ENCODE measurements at places on chromosomes 5 and 9. TPM values are rescaled to one million over a fixed set of nuclear protein-coding genes. Genes with fewer than 3 reads are reported as not detected.

The BHMT2 gene
- total RNA-seq, result 16.6 TPM

The DNAH5 gene
- 0.36 TPM for total RNA-seq

The CER1 gene
- total RNA-seq, result not detected

The TRIP13 gene
- total RNA-seq, result 0.89 TPM

The PCDHB3 gene
- total RNA-seq, result 0.69 TPM

The PGM5 gene
- total RNA-seq, result 54.2 TPM

The ENHO gene
- 0.26 TPM for total RNA-seq

DNA sequence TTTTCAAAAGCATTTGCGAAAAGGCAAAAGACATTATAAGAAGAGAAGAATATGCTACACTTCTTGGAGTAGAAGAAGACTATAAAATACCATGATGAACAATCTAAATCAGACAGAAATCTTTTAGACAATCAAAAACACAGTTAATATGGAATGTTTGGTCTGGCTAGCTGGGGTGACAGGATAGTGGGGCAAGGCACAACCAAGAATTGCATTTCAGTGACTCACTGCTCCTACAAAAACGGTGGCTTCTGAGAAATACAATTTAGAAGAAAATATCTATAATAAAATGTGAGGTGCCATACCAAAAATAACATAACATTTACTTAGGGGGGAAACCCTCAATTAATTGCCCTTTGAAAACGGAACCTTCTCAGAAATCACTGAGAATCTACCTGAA is 363.4 kb downstream of the NPR3 start:
- DNase-seq, result no peak

DNA sequence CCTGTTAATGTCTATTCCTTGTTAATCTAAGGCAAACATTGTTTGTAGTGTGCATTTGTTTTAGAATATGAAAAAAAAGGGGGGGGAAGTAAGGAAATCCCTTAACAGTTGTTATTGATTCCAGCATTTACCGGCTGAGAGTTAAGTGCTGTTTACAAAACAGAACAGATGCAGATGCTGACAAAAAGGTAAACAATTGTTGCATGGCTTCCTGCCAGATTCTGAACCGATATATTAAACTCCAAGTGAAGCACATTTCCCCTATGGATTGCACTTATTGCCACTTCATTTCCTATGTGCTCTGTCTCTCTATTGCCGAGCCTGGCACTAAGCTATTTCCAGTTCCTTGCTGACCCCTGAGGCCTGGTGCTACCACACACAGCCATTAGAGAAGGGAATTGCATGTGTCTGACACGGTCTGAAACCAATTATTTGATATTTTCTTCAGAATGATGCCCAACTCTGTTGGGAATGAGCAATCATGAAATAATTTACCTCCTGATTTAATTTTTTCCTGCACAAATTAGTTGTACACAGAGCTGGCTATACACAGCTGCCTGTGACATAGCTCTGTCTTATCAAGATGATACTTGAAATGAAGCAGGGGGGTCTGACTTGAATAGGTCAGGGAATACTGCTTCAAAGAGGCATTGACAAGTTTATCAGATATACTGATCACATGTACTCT is 109.8 kb downstream of the KIAA0825 start:
- no peak for DNase-seq

- DNase-seq, result no peak
Measured at GRCh38 chr9:117046666-117047327, 359.7 kb downstream of the TRIM32 start.

GRCh38 chr5:169121630-169122420 is 179.1 kb downstream of the SLIT3 start:
- DNase-seq, result no peak

GRCh38 chr5:138975098-138975847 is 100.1 kb upstream of the LRRTM2 start:
- peak; percentile 70 for DNase-seq

DNA sequence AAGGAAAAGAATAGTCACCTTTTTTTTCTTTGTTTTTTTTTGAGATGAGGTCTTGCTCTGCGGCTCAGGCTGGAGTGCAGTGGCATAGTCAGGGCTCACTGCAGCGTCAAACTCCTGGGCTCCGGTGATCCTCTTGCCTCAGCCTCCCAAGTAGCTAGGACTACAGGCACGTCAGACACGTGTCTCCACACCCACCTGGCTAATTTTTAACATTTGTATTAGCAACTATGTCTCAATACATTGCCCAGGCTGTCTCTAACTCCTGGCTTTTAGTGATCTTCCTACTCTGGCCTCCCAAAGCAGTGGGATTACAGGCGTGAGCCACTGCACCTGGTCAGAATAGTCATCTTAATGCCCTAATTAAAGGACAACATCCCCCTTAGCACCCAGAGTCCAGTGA is 54.4 kb upstream of the CTSL start:
- no peak for DNase-seq

- no peak for DNase-seq
Measured at GRCh38 chr5:178982941-178983340, 12.2 kb downstream of the GRM6 start.

DNA sequence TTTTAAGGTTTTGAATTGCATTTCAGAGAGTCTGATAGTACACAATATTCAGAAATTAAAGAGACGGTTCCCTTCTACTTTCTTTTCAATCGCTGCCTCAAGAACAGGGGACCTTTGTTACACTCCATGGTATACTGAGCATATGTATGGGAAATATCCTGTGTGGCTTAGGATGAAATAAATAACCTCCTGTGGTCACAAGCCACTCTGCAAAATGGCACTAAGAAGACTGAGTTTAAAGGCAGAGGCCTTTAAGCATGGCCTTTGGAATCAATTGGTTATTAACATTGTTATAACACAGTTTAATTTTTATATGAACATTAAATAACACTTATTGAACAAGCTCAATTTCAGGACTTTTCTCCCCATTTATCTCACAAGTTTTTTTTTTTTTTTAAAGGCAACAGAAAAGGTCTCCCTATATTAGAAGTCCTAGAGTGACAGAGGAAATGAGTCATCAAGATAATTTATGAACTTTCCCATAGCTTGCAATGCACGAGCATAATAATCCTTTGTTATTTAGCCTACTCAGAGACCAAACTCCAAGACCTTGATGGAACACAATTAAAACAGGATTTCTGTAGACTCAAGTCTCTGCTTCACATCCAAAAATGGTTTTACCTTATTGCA is 341.9 kb downstream of the TMEM167A start:
- no peak for DNase-seq
